Right hindlimb (tissue), 1 donor: ENCODE measurements at places on chromosomes 3 and 15.
A peak's percentile ranks its signal among the peaks of the same experiment; 100 is the strongest.

DNA sequence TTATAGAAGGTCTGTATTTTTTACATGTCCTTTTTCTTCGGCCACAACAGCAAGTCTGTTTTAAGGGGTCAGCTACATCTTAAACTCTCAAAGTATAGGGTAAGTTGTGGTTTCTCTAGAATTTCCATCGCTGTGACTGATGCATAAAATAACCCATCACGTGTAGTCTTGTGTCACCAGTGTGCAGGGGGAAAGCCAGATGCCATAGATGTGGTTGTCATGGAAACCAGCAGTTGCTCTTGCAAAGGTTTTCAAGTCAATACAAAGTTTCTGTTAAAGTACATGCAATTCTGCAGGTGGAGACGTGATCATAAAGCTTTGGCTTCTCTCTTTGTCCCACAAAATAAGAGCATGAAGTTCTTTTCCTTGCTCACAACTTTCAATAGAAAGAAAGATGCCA, 210.3 kb upstream of the ONECUT1 start:
- no peak for DNase-seq

DNA sequence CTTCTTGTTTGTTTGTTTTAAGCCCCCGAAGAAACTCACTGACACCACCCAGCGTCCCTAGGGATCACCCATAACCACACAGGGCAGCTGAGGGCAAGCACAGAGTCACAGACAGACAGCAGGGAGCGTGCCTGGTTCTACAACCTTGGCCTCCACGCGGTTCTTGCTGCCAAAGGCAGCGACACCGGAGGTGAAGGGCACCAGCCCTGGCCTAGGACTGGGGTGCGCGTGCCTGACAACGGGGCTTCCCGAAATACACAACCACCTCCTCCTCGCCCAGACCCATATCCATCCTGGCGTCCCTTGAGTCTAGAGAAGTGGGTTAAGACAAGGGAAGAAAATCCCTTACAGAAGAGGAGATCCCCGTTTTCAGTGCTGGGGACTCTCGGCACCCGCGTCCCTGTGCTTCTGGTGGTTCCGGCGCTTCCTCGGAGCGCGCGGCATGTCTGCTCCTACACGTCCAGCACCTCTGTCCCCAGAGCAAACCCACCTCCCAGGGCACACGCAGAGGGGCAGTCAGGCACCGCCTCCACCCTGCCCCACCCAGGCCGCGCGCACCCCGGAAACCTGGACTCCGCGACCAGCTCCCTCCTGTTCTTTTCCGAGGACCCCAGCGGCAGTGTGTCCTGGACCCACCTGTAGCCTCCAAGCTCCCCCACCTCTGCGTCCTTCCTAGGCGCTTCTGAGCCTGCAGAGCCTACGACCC, 911 bp downstream of the RFTN1 start:
- peak; percentile 29 for DNase-seq

DNA sequence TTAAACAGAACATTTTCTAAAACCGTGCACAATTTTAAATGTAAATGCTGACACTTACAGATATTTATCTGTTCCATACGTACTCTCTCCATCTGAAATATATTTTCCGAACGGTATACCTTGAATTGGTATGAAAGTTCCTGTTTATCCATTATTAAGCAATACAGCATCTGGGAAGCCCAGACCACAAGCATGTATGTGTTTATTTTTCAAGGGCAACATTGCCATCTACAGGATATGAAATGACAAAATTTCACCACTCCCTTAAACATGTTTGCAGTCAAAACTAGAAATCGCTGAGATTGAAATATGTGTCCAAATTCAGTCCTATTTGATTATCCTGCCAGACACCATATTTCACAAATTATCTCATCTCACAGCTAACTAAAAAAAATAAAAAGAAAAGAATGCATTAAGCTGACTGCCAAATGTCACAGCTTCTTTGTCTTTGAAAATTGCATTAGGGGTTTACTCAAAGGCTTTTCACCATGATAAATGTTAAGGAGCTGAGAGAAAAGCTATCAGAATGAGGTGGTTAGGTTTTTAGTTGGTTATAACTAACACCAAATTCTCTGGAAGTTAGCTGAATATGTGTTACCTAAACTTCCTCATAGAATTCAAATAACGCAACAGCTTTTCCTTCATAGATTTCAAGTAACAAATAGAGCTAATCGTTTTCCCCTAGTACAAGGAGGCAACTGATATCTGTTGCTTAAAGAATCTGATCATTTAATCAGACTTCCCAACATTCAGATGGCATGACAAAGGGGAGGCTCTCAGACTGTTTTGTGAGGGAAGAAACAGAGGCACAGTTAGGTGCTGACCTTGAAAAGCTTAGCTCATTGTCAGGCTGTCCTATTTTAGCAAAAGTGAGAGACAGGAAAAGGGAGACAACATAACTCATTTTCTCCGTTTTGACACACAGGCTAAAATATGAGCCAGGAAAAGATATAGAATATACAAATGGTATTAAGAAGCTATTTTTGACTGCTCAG, 533.1 kb downstream of the TBL1XR1 start:
- no peak for DNase-seq

DNA sequence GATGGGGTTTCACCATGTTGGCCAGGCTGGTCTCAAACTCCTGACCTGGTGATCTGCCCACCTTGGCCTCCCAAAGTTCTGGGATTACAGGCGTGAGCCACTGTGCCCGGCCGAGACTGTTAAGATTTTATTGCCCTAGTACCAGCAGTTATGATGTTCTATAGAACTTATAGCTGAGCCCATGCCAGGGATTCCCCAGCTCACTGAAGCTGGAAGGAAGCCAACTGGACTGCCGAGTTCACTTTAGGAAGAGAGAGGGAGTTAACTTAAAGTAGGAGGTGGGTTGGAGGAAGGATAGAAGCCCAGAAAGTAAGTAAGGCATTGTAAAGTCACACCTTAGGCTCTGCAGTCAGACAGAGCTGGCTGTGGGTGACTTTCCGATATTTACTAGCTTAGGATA, 101.1 kb upstream of the BOC start:
- DNase-seq = no peak

- DNase-seq = no peak
Observed at GRCh38 chr3:18868911-18869689, 279.2 kb upstream of the KCNH8 start.

DNA sequence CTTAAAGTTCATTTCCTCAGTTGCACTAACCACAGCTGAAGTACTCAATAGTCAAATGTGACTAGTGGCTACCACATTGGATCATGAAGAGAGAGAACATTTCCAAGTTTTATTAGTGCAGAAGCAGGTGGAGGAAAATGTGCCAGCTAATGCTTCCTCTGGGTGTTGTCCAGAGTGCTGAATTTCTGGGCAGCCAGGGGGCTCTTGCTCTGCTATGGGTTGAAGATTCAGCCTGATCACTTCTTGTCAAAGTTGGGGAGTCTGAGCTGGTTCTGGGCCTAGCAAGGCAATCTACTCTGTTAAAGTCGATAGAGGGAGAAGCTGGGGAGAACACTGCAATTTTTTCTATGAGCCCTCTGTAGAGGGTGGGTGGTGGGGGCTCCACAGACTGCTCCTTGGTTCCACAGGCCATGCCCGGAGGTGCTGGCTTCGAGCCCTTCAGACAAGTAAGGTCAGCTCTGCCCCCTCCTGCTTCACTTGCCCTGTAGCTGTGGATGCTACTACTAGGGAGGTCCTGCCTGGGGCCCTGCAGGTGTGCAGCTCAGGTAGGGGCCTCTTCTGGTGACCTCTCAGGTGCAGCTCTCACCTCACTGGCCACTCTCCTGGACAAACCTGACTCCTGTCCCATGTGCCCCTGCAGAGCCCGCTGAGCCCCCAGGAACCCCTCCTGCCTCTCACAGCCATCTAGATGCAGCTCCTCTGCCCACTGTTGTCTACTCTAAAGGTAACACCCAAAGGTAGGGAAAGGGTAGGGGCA, 8.2 kb downstream of the ALG3 start:
- peak; percentile 53 for DNase-seq

DNA sequence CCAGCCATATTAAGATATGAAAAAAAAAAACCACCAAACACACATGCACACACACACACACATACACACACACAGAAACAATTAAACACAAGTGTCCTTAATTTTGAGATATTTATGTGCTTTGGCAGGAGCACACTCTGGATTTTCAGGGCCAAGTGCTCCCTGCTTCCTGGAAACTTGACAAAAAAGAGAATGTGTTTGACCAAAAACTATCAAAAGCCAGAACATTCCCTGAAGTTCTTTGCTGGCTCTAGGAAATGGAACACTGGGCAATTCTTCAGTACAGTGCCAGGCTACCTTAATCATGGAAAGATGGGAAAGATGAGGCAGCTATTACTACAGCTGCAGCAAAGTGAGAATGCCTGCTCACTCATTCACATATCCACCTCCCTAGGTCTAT, 44.6 kb downstream of the P3H2 start:
- DNase-seq = no peak

DNA sequence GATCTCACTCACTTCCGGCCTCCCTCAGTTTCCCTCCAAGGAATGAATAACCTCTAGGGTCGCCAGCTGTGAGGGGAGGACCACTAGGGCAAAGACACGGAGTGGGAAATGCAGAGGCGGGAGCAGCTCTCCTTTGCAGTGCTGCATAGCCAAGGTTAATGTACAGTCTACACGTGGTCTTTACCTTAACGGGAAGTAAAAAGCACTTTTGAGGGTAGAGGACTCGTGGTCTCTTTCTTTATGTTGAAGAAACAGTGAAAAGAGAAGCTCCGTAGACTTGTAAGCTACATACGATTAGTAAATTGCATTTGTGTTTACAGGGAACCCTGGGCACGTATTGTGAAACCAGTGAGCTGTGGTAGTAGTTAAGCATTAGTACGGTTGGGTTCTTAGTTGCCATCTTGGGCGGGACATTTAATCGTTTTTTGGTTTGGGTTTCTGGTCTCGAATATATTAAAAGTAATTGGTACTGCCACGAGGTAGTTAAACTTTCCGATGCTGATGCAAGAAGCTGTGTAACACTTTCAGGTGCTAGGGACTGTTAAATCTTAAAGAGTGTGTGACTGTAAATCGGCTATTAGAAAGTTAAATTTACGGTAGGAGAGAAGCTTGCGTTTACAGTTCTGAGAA, 828 bp downstream of the U2SURP start:
- DNase-seq = no peak

- DNase-seq = no peak
Observed at GRCh38 chr15:35058534-35059054, 26.5 kb downstream of the NANOGP8 start.

DNA sequence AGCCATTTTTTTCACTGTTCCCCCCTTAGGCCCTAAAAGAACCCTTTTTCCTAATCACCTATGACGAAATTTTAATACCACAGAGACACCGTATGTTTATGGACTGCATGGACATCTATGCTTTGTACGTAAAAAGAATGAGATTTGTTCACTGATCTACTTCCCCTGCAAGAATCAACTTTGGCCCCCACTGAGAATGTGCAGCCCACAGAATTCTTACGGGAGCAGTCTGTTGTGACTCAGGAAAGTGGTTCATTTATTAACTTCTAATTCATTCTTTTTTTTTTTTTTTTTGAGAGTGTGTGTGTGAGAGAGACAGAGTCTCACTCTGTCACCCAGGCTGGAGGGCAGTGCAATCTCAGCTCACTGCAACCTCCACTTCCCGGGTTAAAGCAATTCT, 17.6 kb downstream of the EIF4E3 start:
- no peak for DNase-seq

DNA sequence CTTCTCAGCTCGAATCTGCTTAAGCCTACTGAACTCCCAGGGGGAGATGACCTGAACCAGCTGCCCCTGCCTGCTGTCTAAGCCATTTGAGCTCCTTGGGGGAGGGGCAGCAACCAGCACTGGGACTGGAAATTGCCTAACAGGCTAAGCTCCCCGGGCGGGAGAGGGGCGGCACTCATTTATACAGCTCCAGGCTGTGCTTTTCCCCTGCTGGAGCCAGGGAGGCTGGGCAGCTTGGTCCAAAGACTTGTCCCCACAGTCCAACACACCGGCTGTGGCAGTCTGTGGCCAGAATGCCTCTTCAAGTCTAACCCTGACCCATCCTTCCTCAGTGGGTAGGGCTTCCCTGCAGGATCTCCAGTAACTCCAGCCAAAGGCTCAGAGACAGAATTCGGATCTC, 1241.5 kb downstream of the ROBO2 start:
- no peak for DNase-seq

- no peak for DNase-seq
Observed at GRCh38 chr15:31847961-31848360, 182.4 kb upstream of the CHRNA7 start.

DNA sequence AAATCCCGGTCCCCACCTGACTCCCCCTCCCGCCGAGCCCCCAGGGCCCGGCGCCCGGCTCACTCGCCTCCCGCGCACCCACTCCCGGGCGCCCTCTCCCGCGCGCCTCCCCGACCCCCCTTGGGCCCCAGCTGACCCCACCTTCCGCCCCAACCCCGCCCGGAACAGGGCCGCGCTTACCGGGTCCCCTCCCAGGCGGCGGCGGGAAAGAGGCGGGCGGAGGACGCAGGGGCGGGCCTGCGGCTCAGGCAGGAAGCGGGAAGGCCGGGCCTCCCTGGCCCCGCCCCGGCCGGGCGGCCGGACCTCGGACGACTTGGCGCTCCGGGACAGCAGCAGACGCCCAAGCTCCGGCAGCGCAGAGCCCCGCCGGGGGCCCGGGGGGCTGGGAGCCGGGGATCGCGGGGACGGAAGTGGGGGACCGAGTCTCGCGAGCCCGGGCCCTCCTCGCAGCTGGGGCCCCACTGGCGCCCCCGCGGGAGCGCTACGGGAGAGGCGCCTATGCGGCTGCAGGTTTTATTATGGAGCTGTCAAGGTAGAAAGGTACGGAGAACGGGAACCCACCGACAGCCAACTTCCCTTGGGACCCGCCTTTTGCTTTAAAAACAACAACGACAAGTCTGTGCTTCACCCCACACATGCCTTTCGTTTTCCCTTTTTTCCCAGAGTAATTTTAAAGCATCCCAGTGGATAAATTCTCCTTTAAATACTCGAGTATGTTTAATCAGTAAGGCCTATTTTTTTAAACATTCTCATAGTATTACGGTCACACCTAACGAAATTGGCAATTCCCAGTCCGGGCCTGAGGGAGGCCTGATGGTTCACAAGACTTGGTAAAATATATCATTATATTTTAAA, at the start of gene SLC41A3:
Gene SLC41A3 (minus strand): TSS at position 212 of the 855 bp plus-strand sequence. CDS start 15,905 bp downstream, outside the sequence.
- DNase-seq = peak; percentile 95

DNA sequence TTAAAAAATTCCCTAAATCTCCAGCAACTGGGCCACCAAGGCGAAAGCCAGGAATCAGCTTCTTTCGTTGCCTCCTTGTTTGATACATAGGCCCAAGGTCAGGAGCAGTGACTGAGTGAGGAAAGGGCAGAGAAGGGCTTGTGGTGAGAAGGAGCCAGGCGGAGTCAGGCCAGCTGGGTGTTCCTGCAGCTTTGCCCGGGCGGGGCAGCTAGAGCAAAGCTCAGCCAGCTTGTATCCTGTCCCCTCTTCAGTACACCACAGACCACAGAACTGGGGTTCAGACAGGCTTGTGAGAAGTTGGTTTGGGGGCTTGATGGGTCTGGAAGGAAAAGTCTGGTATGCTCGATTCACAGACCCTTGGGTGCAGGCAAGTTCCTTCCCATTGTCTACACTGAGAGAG, 52.6 kb downstream of the CCK start:
- DNase-seq = no peak
